CD4-positive, alpha-beta T cell treated with Interleukin-10 for 1 hour (primary cell): ENCODE measurements at places on chromosomes 5 and 9.

DNA sequence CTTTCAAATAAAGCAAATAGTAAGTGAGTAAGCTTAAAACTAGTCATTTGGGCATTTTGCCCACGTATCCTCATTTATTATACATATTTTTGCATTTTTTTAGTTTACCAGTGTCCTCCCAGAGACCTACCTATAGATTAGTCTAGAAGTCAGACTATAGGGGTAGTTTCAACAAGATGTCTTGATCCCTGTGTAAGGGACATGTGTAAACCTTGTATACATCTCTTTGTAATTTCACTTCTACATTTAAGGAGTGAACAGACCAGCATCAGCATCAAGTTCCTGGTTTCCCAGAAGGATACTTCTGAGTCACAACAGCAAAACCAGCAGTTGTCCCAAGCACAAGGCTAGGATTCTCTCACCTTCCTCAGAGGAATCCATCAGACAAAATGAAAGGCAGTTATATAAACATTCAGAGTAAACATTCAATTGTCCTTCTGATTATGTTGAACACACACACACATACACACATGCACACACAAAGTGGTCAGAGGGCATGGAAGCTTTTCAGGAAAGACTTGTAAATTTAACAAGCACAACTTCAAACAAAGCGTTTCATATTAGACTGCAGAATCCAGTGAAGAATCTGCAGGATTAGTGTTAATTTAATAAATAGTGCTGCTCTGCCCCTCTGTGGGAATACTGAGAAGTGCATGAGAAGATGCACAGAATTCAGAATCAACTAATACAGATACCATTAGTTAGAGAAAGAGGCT, 55.4 kb downstream of the HINT1 start:
- peak; percentile 70 for DNase-seq

- DNase-seq, result peak; percentile 12
Observed at GRCh38 chr9:114616684-114617520, 5.8 kb downstream of the TMEM268 start.

DNA sequence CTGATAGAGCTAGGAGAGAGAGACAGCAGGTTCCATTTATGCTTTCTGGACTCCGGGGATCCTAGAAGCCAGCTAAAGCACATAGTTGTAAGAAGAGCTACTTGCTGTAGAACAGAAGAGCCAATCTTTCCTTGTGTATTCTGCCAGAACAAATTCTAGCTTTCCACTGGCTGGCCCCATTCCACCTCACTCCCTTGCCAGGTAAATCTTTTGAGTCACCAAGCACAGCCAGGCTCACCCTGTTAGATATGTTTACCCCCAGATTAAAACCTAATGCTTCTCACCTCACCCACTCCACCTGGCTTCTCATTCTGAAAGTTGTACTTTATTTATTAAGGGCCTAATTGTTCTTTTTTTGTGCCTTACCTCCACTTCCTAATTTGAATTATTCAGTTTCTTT, 48.9 kb upstream of the CHD1 start:
- DNase-seq, result no peak

DNA sequence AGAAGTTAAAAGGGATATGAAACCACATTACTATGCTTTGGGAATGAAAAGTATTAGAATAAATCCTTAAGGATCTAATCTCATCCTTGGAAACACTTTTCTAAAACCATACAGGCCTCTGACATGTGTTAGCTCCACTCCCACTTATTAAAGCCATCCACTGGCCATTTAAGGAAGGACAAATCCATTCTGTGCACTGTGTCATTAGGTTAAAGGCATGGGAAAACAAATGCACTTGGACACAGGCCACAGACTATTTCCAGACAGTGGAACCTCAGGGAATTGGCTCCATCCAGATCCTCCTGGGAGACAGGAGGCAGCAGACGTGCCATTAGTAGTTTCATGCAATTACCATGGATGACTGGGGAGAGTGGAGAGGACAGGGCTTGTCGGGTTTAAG, 454.9 kb downstream of the ENC1 start:
- DNase-seq, result no peak

DNA sequence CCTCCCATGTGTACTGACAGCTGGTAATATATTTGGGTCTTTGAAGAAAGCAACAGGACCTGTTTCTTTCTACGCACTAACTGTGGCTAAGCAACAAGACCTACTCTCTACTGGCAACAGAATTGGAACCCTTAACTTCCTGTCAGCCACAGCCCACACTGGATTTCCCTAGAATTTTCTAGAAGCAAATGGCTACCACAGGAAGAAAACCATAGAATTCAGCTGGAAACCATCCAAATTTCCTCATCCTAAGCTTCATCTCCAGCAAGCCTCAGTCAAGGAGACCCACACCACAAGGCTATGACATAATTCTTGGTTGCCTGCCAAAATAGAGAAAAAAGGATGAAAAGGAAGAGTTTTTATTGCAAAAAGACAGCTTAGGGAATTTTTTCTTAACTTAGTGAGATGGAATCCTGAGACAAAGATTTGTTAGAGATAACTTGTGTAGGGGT, 171.8 kb upstream of the TNC start:
- no peak for DNase-seq

GRCh38 chr9:113221800-113222481, 597 bp downstream of the SLC31A1 start:
- peak; percentile 6 for DNase-seq

GRCh38 chr9:133332381-133332730, 3.6 kb downstream of the SURF6 start:
- no peak for DNase-seq

GRCh38 chr5:16554110-16554509, 62.7 kb downstream of the RETREG1 start:
- DNase-seq, result no peak

DNA sequence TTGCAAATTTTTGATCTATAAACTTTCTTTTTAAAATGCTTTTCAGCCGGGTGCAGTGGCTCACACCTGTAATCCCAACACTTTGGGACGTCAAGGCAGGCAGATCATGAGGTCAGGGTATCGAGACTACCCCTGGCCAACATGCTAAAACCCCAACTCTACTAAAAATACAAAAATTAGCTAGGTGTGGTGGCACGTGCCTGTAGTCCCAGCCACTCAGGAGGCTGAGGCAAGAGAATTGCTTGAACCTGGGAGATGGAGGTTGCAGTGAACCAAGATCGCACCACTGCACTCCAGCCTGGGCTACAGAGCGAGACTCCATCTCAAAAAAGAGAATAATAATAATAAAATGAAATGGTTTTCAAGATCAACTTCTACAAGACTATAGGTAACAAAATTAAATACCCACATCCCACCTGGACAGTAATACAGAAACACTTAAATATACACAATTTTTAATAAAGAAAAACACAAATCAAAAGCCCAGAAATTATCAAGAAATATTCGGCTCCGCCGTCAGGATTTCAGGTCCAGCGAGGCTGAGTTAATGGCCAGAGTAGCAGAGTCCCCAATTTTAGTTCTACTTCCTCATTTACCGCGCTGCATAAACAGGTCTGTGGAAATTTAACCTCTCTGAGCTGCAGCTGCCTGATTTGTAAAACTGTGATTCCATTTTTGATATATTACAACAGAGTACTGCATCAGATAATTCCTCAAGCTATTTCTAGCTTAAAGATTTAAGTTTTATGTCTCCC, 4.0 kb downstream of the TUT7 start:
- no peak for DNase-seq

DNA sequence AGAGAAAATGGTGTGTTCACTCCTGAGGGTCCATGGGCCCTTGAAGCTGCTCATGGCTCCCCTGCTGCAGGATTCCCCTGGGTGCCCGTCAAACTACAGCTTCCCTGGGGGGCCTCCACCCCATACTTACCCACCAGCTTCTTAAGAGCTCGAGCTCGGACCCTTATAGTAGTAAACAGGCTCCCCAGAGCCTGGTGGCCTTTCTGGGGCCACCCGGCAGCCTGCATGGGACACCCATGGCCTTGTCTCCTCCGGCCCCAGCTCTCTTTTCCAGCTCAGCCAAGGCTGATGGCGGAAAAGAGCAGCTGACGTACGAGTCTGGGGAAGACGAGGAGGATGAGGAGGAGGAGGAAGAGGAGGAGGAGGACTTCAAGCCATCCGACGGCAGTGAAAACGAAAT, 4.2 kb upstream of the CEL start:
- no peak for DNase-seq

DNA sequence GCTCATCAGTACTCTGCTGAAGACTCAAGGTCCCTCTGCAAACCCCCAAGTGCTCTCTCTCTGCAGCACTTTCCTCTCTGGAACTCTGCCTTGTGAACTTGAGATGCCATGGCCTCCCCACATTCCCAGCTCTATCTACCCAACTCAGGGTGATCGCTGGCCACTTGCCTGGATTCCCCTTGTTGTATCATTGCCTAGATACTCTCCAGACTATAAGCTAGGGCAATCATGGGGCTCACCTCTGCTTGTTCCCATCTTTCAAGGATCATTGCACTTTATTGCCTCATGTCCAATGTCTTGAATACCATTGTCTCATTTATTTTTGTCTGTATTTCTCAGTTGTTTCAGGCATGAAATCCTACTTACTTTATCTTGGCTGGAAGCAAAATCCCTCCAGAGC, 144.1 kb downstream of the PLPPR1 start:
- DNase-seq, result no peak

DNA sequence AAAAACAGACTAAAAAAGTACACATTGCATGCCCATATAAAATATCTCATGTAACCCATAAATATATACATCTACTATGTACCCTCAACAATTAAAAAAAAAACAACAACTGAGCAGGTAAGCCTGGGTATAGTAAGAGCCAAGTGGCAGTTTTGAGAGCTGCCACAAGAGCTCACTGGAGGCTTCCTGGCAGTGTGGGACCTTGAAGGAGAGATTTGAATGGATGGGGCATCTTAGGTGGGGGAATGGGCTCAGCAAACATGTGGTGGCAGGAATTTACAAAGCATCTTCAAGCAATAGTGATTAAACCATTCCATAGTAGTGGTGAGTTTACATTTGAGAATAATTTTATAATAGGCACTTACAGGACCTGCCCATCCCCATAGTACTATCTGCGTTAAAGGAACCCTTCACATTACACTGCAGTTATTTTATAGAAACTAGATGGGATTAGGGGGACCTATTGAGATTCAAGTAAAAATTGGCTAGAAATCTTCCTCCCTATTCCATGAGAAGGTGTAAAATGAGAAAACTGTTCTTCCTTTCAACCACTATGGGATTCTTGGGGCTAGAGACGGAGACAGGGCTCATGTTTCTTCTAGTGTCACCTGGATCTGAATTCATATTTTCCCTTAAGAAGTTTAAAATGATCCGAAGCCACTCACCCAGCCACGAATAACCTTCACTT, 6.9 kb downstream of the MEGF10 start:
- no peak for DNase-seq

GRCh38 chr9:111582888-111583287, 16.6 kb downstream of the PTGR1 start:
- no peak for DNase-seq

- DNase-seq, result no peak
Observed at GRCh38 chr9:29800821-29801220, 2227.5 kb upstream of the C9orf72 start.

DNA sequence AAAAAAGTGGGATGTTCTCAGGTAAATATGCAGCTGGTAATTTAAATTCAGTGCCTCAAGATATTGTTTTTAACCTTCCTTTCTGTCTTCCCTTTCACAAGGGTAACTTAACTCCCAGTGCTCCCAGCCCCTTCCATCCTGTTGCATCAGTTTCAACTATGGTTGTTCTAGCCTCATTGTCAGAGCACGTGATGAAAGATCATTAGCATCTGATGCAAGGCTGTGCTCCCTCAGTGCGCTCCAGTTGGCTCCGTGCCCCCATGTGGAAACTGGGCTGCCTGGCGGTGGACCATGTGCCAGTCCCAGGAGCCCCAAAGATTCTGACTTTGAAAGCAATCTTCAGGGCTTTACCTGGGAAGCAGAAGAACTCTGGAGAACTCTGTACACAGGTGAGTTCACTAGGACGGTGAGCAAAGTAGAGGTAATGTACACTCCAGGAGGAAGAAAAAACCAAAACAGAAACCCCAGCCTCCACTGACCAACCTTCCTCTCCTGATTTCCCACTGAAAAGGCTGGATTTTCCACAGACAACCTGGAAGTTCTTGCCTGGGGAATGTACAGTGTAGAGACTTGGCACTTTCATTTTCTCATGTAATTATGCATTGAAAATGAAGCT, 96.9 kb downstream of the SLC1A3 start:
- DNase-seq, result no peak

DNA sequence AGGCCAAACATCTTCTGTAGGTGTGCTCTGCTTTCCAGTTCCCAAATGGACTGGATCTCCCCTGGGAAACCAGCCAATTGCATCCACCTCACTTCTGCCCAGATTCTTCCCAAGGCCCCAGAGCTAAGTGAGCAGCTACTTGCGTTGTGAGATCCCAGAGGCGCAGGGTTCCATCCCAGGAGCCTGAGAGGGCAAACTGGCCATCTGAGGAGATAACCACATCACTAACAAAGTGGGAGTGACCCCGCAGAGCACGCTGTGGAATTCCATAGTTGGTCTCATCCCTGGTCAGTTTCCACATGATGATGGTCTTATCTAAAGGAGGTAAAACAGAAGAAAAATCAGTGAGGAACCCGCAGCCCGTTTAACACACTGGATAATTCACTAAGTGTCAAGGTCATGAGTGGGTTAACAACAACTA, 1.7 kb downstream of the RACK1 start:
- no peak for DNase-seq

- no peak for DNase-seq
Observed at GRCh38 chr9:96193236-96193755, 108.7 kb downstream of the HSD17B3 start.

- DNase-seq, result no peak
Observed at GRCh38 chr5:103502662-103503061, 59.9 kb downstream of the NUDT12 start.

DNA sequence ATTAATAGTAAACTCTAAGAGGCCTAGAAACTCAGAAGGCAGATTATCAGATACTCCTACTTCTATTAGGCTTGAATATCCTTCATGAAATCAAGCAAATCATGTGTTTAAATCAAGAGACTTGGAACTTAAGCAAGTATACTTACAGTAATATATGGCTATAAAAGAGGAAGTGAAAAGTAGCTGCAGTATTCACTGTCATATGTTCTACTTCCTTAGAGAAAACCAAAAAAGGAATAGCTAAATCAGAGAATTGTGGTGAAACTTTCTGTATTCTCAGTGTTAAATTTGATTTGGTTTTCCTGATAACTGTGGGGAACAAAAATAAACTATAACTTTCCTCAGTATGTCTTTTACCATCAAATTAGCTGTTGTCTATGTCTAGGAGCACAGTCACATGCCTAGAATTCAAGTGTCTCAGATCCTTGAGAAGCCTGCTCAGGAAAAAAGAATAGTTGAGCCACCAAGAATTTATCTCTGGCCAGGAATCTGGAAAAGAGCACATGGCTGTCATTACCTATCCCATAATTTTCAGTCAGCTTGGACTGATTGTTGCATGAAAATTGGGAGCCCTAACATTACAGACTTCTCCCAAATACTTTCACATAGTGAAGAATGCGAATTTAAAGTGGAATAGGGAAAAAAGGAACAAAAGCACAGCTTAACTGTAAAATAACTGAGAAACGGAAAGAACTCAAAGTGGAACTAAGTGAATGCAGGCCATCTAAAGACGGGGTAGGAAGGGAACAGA, 1.7 kb downstream of the FKBP15 start:
- DNase-seq, result no peak

- no peak for DNase-seq
Observed at GRCh38 chr5:168364151-168364661, 72.8 kb downstream of the WWC1 start.

- no peak for DNase-seq
Observed at GRCh38 chr9:12708562-12709298, 15.5 kb downstream of the TYRP1 start.
